ENCODE measurements at places on chromosomes 2 and 18.

DNA sequence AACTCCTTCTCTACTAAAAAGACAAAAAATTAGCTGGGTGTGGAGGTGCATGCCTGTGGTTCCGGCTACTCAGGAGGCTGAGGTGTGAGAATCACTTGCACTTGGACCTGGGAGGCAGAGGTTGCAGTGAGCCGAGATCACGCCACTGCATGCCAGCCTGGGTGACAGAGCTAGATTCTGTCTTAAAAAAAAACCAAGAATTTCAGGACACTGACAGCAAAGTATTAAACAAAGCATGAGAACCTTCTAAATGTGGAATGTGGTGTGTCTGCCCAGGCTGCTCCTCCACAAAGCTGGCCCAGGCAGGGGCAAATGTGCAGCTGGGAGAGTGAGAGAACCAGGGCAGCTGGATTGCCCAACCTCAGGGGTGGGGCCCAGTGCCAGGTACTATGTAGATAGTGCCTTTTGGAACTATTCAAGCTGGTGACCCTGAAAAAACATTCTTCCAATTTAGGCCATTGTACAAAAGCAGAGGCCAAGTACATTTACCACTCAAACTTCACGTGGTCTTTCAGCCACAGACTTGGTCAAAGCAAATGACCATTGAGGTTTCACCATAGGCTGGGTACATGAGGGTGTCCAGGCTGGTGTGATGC, 6.7 kb upstream of the UGT1A5 start:
- ATAC-seq: no peak

DNA sequence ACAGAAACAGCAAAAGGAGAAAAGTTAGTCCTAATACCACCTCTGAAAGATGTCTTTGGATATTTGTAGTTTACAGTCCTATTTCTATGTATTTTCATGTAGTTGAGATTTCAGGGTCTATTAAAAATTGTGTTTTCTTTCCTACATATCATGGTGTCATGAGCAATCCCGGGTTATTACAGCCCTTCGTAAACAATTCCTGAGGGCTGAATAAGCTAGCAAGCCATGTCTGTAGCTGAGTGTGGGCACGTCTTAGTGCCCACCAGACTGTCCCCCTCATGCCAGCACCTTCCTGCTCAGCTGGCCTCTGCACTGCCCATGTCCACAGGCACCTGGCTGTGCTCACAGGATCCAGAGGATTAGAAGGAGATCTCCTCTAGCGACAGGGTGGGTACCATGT, 60.6 kb downstream of the CTIF start:
- ATAC-seq: no peak

- peak; percentile 25 for ATAC-seq
These were observed 37.9 kb downstream of the INHBB start for GRCh38 chr2:120383631-120384340.

DNA sequence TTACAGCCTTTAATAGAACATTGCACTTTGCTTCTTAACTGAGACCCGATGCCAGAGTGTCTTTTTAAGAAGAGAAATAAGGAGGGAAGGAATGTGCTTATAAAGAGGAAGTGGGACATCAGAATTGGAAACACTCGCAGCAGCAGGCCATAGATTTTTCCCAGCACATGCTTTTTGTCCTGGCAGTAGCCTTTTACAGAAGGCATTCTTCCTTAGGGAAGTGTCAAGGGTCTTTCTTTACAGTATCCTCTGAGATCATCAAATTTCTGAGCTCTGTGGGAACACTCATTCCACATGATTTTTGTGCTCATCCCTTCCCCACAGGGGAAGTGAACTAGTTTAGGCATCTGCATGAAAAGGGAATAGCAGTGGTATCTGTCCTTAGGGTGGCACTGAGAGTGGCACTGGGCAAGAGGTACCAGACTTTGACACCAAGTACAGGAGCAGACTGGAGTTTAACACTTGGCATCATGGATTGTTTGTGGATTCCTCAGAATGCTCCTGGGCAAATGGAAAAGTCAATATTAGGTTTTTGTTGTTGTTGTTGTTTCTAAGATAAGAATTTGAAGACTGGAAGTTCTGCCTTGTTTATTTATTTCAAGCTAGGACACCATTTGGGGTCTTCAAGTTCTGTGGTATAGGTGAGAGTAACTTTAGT, 4.1 kb downstream of the MYO1B start:
- ATAC-seq: no peak

- no peak for ATAC-seq
These were observed 1.4 kb upstream of the TTL start for GRCh38 chr2:112480530-112481049.

- ATAC-seq: no peak
These were observed 247.5 kb downstream of the NBAS start for GRCh38 chr2:15313657-15314056.

DNA sequence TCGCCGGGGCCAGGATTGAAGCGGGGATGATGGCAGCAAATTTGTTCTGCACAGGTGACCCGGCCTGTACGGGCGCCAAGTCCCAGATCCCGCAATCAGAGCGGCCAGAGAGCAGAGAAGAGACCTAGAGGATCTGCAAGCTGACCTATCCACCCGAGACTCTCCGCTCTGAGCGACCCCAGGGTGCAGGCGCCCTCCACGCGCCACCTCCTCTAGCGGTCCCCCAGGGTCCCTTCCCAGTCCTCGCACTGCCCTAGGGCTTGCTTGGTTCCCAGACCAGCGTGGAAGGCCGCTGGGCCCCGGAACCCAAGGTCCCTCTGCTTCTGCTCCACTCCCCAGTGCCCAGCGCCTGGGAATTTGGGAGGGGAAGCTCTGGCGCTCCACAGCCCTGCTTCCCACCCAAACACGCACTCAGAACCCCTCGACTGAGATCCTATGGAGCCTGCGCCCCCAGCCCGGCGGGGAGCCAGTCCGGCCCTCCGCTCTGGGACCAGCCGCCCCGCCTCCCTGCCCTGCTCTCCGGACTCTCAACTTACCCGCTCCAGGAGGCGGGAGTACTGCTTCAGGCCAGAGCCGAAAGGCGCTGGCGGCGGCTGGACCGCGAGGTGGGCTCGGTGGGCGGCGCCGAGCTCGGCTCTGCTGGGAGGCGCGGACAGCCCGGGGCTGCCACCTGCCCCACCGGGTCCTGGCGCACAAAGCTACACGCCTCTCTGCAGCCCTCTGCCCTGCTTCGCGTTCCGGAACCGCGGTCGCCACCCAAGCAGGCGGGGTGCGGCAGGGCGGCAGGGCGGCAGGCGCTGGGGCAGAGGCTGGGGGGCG, 3.0 kb upstream of the SIX3 start:
- peak; percentile 32 for ATAC-seq

DNA sequence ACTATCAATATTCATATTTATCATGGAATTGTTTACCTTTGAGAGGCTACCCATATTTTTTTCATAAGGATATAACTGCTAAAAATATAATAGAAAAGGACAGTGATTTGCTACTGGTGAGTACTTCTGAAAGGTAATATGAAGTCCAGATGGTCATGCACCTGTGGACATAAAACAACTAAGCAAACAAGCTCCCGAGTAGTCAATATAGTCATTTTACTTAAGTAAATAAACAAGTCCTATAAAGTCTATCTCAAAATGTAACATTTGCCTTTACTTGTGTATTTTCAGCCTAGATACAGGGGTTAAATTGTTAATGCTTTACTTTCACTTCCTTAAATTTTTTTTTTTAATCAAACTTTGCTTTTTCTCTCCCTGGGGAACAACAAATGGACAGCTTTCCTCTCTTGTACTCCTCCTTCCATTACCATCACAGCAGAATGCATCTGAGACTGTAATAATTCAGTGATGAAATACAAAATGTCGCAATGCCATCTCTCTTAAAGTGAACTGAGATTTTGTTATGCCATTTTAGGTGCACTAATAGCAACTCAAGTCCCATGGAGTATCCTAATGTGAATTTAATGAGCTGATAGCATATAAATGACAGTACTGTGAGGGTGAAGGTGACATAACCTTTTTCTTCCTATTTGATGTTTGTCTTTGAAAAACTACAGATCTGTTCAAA, 1325.4 kb upstream of the ZEB2 start:
- no peak for ATAC-seq

DNA sequence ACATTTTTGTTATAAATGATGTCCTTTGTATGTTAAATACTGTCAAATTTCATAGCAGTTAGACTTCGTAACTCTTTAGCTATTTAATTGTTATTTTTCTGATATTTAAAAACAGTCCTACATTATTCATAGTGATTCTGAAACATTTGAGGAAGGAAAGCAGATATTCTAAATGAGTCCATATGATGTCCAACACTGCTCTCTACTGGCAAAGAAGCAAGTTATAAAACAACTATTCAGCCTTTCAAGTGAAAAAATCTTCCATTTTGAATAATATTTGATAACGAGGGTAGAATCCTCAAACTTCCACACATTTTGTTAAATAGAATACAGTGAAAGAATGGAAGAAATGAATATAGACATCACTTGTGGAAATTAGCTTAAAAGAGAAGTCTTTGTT, 220.8 kb downstream of the GULP1 start:
- peak; percentile 74 for ATAC-seq

DNA sequence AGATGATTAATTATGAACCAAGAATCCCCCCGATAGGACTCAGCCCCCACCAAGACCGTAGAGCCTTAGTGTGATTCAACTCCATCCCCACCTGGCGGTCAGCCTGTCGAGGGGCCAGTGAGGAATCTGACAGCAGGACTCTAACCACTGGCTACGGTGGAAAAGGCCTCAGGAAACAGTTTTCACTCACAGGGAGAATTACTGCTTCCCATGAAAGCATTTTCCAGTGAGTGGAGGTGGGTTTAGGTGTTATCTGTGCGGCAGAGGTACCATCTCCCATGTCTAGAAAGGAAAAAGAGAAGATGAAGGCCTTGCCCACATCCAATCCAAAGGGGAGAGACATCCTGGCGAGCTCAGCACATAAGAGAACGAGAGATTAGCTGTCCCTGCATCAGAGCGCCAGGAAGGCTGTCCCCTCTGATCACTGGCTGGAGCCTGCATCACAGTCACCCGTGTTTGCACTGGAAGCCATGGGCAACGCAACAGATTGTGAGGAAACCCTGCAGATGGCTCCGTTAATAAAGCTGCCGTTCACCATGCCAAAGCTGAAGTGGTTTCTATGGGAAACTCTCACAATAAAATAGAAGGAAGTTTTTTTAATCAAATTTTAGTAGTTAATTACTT, 22.3 kb downstream of the COX7A2L start:
- ATAC-seq: no peak

DNA sequence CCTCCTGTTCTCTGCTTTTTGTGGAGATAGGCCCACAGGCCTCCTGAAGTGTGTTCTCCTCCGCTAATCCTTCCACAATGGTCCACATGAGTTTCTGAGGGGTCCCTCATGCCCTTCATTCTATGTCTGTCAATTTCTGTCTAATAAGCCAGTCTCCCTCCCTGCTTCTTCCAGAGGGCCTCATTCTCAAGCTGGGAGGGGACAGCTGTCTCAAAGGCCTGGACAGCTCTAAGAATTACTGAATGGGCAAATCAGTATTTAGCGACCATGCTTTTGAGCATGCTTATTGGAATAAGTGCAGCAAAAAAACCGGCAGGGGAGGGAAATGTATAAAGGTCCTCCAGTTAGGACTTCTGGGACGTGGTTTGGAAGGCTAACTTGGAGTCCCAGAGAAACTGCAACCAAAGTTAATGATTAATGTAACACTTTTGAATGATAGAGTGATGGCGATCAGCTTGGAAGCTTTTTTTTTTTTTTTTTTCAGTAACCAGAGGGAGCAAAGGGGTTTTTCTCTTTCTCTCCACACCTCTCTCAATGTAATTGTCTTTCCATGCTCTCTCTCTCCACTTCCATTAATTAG, 890.7 kb upstream of the POU3F3 start:
- no peak for ATAC-seq

- ATAC-seq: no peak
These were observed 47.9 kb downstream of the SLC14A1 start for GRCh38 chr18:45771587-45772480.

GRCh38 chr2:151796774-151797173, 31.4 kb downstream of the ARL5A start:
- no peak for ATAC-seq

DNA sequence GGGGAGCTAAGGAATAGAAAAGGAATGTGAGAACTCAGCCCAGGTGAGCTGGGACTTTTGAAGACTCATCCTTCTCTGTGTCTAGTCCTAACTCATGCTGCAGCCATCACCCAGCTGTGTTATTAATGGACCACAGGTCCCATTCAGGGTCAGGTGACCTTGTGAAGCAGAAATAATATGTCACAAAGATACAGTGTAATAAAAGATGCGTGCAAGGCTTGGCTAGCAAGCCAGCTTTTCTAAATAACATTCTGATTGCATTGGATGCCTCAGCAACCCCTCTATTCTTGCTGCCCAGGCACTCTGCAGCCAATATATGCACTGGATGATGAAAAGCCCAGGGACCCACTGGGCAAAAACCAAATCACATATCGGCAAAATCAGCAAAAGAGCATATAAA, 393.1 kb upstream of the PIK3C3 start:
- peak; percentile 73 for ATAC-seq

- ATAC-seq: no peak
These were observed 98.0 kb downstream of the TRABD2A start for GRCh38 chr2:84782717-84783442.

GRCh38 chr2:88545118-88545517, 82.1 kb downstream of the EIF2AK3 start:
- ATAC-seq: no peak
